ENCODE measurements at places on chromosomes 12 and 14.
A peak's percentile ranks its signal among the peaks of the same experiment; 100 is the strongest.

- no peak for DNase-seq
Measured at GRCh38 chr14:90693413-90693812, 122.8 kb downstream of the TTC7B start.

DNA sequence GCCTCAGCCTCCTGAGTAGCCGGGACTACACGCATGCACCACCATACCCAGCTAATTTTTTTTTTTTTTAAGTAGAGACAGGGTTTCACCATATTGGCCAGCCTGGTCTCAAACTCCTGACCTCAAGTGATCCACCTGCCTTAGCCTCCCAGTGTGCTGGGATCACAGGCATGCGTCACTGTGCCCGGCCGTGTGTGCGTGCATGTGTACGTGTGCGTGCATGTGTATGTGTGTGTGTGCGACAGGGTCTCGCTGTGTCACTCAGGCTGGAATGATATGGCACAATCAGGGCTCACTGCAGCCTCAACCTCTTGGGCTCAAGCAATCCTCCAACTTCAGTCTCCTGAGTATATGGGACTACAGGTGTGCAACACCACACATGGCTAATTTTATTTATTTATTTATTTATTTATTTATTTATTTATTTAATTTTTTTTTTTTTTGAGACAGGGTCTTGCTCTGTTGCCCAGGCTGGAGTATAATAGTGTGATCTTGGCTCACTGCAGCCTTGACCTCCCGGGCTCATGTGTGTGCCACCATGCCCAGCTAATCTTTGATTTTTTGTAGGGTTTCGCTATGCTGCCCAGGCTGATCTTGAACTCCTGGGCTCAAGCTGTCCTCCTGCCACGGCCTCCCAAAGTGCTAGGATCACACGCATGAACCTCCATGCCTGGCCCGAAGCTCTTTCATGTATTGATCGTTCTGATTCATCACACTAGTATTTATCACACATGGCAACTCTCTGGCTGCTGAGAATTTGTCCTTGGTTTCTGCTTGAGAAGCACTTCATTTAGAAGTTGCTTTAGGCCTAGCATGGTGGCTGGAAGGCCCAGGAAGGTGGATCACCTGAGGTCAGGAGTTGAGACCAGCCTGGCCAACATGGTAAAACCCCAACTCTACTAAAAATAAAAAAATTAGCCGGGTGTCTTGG lies 35.9 kb upstream of the CLIP1 start:
- DNase-seq = no peak

DNA sequence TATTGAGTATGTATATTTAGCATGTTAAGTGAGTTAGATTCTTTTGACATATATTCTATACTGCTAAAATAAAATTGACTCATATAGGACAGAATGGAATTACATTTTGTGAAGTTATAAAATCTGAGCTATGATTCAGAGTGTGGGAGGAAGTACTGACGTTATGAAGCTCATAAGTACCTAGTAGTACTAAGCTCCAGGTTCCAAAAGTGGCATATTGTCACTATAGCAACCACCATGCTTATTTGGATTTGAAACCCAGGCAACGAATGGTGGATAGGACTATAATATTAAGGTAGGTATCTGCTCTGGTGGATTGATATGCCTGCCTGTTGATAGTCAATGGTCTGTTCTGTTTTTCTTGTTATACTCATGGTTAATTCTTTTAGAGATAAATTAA lies 2.2 kb upstream of the FBXO33 start:
- no peak for DNase-seq

DNA sequence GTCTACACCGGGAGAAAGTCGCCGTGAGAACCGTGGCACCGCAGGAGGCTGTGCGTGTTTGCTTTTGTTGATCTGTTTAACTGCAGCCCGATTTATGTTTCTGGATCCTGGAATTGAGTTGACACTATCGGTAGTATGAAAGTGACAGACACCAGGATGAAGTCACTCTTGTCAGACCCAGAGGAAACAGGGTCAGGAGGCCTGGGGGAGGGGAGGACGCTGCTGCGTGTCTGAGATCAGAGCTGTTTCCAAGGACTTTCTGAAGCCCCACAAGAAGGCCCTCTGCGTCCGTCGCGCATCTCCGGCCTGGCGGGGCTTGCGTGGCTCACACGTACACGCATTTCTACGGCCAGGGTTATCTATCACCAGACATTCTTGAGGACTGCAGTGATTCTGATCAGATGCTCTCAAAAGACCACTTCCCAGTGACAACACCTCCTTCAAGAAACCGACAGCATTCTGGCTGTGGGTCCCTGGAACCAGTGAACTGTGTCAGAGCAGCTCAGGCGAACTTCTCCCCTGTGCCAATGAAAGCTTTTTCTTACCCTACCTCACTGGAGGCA lies 263.4 kb downstream of the ADGRD1 start:
- DNase-seq = no peak

DNA sequence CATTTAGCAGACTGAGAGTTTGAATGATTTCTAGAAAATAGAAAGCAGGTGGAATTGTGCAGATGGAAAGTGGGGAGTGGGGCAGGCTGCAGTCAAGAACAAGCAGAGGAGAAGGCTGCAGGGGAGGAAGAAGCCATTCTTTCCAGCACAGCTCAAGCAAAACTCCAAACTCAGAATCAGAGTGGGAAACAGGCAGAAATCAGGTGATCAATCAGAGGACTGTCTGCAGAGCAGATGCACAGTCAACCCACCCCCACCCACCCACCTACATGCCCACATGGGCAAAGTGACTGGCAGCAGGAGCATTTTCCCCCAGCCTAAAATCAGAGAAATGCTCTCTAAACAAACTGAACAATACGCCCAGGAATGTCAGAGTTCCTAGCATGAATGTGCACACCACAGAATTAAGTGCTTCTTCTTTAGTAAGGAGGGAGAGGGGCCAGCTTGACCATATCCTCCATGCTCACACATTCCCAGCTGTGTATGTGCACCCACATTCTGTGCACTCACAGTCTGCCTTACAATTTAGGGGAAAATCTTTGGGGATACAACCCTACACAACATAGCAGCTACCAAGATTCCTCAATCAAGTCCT lies 194.1 kb upstream of the PLEKHA5 start:
- no peak for DNase-seq

- no peak for DNase-seq
Measured at GRCh38 chr14:63378444-63378843, 59.7 kb upstream of the GPHB5 start.

DNA sequence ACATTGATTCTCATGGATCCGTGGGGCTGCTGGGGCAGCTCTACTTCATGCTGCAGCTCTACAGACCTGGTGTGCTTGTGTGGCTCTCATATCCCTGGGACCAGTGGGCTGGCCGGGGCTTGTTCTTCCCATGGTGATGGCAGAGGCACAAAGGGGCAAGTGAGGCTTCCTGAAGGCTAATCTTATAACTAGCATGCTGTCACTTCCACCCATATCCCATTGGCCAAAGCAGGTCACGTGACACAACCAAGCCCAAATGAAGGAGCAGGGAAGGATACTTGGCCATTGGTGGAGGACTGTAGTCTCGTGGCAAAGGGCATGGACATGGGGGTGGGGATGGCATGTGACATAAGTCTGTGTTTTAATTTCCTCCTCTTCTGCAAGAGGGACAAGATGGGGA lies 9.9 kb downstream of the PLBD2 start:
- no peak for DNase-seq

- no peak for DNase-seq
Measured at GRCh38 chr14:85675957-85676356, 146.0 kb downstream of the FLRT2 start.

GRCh38 chr12:28223025-28223554 lies 32.8 kb downstream of the CCDC91 start:
- peak; percentile 24 for DNase-seq

All from GM20000 (cell line).